ENCODE measurements at places on chromosomes 2 and 18.

DNA sequence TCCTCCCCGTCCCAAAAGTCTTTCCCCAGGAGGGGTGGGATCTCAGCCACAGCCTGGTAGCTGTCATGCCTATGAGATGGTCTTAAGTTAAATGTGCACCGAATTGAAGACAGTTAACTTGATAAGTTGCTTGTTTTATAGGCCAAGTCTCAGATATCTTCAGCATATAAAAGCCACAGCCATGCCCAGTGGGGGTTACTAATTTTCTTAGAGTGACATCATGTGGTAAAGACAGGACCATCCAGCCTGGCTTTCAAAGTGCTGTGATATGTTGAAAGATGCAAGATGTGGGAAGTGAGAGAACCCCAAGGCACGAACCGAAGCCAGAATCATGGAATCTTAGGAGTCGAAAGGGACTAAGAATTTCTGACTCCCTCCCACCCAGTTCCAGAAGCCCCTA is 42.1 kb upstream of the FAM124B start:
- DNase-seq = peak; percentile 34

GRCh38 chr2:182907081-182907830 is 40.8 kb upstream of the FRZB start:
- DNase-seq = no peak

GRCh38 chr18:10690035-10690329 is 164.2 kb downstream of the NAPG start:
- DNase-seq = no peak

- DNase-seq = peak; percentile 60
Observed at GRCh38 chr2:20210462-20210861, 14.5 kb downstream of the SDC1 start.

GRCh38 chr2:128638341-128639119 is 319.9 kb upstream of the HS6ST1 start:
- DNase-seq = peak; percentile 93

DNA sequence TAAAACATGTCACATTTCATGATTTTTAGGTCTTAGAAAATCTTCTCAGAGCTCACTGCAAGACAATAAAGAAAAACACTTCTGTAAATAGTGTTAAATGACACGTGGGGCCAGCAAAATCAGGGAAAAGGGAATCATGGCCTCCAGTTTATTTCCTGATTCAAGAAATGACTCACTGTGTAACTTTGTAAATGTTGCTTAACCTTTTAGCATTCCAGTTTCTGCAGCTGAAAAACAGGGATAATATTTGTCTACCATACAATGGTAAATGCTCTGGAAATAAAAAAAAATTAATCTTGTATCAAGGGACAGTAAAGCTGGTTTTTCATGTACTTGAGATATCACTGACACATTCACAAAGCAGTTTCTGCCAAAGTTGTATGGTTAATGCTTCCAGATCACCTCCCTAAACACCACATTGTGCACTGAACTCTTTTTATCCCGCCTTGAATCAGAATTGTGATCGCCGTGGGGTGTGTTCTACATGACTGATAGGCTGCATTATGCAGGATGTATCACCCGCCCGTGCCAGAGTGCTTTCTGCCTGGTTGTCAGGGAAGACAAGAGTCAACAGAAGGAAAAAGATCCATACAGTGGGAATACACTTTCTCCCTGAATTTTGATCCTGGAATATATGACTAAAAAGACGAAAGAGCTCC is 238.8 kb downstream of the IKZF2 start:
- DNase-seq = no peak

DNA sequence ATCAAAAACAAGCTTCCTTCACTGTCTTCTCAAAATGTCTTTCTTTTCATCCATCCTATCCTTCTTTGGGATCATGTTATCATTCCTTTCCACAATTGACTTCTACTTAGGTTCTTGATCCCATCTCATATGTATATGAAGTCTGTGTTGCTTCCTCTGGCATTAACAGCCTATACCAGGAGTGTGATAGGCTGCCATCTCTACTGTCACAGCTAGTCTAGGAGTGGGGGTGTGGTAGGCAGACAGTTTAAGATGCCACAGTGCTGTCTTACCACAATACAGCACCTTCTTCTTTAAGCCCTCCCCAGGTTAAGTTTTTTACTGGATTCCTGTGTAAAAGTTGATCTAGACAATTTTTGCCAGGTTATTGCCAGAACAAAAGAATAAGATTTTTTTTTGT is 3.7 kb upstream of the HTR2B start:
- no peak for DNase-seq

DNA sequence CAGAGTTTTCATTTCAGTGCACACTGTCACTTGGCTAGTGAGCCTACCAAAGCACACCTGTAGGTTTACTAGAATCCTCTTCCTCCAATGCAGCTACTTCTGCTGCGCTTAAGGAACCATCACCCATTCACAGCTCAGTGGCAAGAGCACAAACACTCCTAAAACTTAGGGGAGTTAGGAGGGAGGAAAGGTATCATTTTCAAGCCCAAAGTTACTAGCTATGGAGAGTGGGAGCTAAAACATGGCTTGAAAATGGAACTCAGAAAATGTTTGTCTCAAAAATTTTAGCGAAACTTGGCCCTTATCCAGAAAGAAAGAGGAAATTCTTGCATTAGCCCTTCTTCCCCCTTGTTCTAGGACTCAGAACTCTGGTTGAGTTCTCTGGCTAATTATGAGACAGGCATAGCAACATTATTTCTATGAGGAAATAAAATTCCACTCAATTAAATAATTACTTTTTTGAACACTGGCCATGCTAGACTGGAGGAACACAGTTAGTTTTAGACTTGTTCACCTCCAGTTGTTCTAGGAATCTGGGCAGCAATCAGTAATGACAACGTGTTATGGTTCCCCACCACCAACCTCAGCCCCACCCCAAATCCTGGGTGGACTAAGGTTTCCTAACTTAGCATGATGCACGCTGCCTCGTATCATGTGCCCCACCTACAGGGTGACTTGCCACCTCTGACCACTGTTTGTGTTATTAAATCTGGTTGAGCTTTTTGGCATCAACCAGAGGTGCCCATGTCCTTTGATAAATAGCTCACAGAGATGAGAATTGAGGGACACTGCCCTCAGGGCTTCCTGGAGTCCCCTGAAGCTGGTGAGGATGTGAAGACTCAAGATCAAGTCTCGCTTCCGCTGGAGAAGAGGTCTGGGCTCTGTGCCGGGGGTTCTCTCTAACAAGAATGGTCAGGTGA is 32.8 kb downstream of the LPIN2 start:
- DNase-seq = peak; percentile 88

- no peak for DNase-seq
Observed at GRCh38 chr2:122639711-122640110, 884.3 kb downstream of the TSN start.

DNA sequence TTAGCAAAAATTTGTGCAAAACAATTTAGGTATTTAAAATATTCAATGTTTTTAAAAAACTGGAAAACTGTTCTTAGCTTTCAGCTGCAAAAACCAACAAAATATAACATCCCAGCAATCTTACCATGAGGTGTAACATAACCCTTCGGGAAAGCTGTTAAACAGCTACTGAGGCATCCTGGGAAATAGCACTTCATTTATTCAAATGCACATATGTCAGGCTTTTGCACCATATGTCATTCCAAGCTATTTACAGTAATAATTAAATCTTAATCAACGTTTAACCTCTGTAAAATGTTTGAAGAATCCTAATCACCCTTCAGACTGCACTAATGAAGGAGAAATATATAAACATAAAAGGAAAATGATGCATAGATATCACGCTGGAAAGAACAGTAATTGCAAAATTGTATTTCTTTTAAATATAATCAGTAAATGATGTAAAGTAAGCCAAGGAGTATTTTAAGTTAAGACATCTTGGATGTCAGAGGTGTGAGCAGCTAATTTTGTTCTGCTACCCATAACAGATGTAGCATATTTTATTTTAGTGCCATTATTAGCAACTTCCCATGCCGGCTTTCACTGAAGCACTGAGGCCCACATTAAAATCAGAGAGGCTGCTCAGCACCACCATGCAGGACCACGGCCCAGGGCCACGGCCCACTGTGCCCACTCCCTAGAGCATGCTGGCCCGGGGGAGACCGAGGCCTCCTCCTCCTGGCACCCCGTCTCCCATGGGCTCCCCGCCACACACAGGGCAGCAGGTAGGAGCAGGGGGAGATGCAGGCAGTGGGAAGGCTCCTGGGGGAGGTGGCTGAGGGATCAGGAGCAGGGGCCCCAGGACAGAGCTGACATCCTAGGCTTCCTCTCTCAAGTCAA is 30.9 kb downstream of the EMX1 start:
- no peak for DNase-seq

- no peak for DNase-seq
Observed at GRCh38 chr2:15963977-15964670, 23.8 kb downstream of the MYCN start.

DNA sequence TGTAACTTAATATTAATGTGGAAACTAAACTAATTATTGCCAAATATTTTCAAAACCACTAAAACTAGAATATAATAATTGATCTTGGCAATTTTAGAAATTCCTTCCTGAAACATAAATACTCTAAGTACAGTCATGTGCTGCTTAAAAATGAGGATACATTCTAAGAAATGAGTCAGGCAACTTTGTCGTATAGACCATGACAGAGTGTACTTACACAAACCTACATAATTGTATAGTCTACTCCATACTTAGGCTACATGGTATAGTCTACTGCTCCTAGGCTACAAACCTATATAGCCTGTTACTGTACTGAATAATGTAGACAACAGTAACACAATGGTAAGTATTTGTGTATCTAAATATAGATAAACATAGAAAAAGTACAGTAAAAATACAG is 27.6 kb downstream of the FEZ2 start:
- DNase-seq = no peak

DNA sequence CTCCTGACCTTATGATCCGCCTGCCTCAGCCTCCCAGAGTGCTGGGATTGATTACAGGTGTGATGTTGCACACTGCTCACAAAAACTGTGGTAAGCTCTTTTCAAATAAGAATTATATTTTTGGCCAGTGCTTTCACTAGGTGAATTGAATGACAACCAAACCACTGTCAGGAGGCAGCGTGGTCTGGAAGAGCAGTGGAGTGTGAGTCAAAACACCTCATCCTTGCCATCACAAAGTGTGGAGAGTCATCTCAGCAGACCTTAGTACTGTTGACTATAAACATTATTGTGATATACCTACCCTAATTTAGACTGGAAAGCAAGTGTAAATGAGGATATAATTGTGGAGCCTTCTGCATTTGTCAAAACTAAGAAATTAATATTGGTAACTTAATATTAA is 61.3 kb downstream of the UBE2E3 start:
- no peak for DNase-seq

DNA sequence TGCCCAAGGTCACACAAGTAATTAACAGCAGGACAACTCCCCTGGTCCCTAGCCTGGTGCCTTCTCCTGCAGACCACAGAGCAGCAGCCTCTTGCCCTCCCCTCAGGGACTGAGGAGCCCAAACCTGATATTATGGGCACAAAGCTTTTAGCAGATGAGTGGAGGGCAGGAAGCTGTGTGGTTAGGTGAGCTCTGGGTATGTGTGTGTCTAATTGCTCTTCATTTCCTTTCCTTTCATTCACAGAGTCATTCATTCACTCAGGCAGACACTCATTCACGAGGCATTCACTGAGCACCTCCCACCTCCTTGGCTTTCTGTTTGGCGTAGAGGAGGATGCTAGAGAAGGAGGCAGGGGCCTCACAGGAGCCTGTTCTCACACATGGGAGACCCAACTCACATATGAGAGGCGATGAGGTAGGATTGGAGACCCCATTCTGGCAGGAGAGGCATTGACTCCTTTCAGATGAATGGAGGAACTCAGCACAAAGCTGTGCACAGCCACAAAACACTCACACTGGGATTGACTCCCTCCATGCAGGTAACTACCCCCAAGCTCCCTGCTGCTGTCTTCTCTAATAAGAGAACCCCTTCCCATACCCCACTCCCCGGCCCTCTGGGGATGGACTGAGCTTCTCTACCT is 306.8 kb upstream of the SKOR2 start:
- no peak for DNase-seq

DNA sequence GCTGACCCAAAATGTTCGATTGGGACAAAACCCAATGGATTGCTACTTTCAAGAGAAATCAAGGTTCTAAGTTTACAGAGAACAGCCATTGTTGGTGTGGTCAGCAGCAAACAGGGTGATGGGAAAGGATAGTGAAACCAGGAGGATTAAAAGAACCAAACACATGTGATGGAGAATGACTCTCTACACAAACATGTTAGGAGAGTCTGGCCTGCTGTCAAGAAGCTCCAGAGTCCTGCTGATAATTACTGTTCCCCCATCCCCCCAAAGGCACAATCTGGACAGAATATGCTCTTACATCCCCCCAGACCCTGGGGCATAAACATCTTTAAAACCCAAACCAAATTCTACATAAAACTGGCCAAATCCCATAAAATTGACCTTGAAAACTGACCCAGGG is 32.0 kb upstream of the ACYP2 start:
- no peak for DNase-seq

GRCh38 chr18:35692866-35693265 is 111.3 kb downstream of the GALNT1 start:
- no peak for DNase-seq

DNA sequence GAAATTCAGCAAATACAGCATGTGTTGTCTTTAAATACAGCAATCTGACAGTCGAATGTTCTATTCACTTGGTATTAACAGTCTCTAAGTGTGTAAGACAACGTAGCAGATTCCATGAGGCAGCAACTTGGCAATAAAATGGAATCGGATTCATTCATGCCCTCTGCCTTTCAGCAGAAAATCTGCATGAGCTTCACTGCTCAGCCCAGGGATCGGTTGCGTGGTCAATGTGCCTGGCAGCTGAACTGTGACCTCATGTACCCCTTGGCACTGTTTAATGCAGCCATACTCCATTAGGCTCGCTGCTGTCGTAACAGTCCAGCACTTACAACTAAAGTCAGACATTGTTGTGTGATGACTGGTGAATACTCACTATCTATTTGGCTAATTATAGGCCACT is 17.7 kb upstream of the RGPD4 start:
- no peak for DNase-seq

DNA sequence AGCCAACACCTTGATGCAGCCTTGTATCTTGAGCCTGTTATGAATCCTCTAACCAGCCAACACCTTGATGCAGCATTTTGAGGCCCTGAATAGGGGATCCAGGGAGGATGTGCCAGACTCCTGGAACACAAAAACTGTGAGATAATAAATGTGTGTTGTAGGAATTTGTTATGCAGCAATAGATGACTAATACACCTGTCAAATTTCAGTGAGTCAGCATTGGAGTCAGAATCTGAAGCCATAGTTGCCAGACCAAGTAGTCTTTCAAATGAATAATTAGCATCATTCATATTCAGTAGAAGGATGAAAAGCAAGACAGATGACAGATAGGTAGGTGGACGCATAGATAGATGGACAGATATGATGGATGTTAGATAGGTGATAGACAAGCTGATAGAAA is 942.5 kb upstream of the SLC39A10 start:
- DNase-seq = no peak

- no peak for DNase-seq
Observed at GRCh38 chr18:9068346-9068745, 34.2 kb upstream of the NDUFV2 start.

DNA sequence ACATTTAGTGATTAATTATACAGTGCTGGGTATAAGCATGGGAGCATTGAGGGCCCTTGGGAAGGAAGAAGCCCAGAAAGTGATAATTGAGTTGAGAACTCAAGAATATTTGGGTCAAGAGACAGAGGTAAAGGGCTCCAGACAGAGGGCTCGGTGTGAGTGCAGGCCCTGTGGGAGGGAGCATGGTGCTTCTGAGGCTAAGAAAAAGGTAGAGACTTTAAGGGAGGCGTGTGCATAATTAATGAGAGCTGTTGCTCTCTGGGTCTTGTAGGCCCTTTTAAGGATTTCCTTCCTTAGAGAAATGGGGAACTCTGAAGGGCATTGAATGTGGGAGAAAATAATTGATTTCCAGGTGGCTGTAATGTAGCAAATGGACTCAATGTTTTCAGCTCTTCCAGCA is 735.0 kb upstream of the POU3F3 start:
- DNase-seq = no peak

Measured in common myeloid progenitor, CD34-positive (primary cell).